ENCODE measurements at places on chromosomes 2 and 18.

DNA sequence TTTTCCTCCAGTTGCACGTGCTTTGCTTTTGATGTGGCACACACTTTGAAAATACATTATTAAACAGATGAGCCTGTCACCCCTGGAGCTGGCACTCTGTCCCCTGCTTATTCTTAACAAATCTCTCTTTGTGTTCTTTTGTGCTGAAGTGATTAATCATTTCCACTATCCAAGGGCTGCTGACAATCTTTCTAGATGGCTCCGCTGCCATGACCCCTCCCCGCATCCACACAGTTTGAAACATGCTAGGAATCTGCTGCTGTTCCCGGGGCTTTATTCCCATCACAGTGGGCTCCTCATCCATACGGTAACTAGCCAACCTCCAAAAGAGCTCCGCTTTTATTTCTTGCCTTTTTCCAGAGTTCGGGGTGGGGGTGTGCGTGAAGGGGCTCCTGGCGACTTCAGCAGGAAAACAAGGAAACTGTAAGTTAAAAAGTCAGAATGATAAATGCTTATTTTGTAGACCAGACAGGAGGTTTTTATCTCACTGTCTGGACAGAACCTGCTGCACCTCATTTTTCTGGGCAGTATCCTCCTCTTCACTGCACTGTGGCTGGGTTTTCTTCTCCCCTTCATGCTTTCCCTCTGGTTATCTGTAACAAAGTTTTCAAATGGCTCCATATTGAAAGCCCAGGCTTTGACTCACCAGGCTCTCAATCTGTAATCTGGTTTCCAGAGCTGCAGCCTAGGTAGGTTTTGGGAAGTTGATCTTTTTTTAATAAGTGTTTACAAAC lies 319.7 kb downstream of the AFF3 start:
- no peak for DNase-seq

DNA sequence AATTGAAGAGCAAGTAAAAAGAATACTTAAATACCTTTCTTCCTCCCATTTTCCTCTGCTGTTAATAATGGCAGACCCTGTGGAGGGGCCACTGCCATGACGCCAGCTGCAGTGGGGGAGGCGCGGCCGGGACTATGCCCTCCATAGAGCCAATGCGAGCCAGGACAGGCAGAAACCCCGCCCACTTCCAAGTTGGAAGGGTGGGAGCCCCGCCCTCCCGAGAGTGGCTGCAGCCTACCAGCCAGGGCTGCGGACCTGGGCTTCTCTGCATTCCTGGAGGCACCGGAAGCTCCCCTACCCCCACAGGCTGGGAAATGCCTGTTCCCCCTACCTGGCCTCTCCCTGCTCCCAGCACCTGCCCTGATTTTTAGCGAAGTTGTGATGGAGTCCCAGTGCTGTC lies 439.4 kb upstream of the CDH19 start:
- DNase-seq = peak; percentile 81

GRCh38 chr2:96539215-96539920 lies 2.8 kb downstream of the ARID5A start:
- no peak for DNase-seq

DNA sequence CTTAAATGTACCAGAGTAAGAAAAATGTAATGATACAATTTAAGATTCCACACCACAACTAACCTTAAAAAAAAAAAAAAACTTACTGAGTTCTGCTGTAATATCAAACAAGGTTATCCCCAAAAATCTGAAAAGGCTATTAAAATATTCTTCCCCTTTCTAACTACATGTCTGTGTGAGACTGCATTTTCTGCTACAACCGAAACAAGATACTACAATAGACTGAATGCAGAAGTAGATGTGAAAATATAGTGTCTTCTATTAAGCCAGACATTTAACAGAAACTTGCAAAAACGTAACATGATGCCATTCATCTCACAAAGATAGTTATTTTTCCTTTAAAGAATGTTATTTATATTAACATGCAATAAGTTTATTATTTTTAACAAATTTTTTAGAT lies 16.2 kb downstream of the SS18 start:
- no peak for DNase-seq

- DNase-seq = no peak
Observed at GRCh38 chr2:20560891-20561636, 89.8 kb downstream of the HS1BP3 start.

GRCh38 chr18:32438173-32438572 lies 32.5 kb downstream of the GAREM1 start:
- no peak for DNase-seq

DNA sequence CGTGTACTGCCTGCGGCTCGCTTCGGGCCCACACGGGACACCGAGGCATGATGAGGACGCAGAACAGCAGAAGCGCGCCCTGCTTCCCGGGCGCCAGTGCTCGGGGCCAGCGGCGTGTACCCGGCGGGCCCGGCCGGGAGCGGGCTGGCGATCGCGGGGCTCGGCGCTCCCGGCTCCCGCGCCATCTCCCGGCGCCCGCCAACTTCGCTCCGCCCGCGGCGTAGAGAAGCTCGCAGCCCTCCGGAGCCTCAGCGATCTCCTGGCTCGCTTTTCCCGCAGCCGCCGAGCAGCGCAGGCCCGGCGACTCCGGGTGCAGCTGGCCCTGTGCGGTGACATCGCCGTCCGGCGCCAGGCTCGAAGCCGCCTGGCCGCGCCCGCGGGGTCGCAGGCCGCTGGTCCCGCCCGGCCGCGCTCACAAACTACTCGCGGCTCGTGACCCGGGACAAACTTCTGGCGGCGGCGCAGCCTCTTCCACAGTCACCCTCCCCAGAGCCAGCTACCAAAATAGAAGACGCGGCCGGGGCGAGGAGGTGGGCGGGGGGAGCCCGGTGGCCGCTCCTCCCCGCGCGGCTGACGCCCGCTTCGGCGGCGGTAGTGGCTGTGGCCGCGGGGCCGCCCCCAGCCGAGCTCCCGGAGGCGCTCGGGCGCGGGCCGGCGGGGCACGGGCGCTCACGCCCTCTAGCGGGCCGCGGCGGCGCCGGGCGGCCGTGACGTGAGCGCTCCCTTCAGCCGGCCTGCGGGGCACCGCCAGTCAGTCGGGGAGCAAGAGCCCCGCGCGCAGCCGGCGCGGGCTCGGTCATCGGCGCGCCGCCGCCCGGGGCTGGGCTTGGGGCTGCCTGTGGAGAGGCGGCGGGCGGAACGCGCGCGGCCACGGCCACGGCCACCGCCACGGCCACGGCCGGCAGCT lies at the start of gene PTPRM:
TSS of gene PTPRM (plus strand) at position 750 of the 907 bp plus-strand sequence. CDS start 503 bp downstream, outside the sequence.
- DNase-seq = peak; percentile 95

- no peak for DNase-seq
Observed at GRCh38 chr2:210546424-210547208, 9.8 kb upstream of the CPS1 start.
